RWPE2 (cell line): ENCODE measurements at places on chromosomes 4 and X.

- DNase-seq: no peak
Measured at GRCh38 chrX:111349934-111350333, 62.1 kb downstream of the DCX start.

DNA sequence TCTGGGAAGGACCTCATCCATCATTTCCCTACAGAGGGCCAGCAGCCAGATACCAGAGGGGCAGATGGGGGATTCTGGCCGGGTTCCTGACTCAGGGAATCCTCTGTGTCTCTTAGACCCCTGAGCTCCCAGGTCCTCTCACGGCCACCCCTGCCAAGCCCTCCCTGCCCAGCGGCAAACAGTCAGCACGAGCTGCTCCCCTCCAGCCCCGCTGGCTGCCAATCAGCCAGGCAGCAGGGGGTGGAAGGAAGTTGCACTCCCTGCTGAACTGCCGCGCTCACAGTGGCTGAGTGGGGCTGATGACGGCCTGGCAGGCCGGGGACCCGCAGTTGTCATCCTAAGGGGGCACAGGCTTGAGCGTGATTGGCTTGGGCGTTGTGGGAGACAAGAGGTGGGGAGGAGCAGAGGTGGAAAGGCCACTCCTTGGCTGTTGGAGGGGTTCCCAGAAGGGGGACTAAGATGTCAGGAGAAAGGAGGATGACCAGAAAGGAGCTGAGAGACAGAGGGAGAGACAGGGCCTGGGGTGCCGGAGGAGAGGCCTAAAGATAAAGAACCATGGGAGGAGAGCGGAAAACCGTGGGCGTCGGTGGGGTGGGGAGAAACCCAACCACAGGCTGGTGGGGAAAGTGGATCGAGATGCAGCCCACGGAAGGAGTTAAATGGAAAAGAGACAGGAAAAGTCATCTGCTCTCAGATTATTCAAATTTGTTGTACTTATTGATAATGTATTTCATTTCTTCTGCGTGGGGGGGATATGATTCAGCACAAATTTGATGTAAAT is 4.4 kb upstream of the CCDC149 start:
- DNase-seq: no peak

- DNase-seq: no peak
Measured at GRCh38 chr4:176123710-176124407, 58.2 kb downstream of the WDR17 start.

- DNase-seq: peak; percentile 51
Measured at GRCh38 chrX:1661048-1661921, 46.4 kb downstream of the ASMT start.

DNA sequence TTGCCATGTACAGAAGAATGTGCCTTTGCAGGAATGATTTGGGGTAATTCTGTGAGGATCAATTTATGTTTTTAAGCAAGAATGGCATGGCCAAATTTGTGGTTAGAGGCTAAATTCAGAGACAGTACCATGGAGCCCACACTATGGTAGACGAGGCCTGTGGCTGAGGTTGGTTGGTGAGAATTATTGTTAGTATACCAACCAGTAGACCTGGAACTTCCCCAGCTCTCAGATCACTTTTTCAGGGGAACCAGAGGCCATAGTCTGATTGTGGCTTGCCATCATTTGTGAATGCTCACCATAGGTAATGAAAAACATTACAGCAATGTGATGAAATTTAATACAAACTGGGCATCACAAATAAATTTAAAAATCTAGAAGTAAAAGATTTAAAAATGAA is 56.3 kb downstream of the SHISA3 start:
- DNase-seq: no peak

- no peak for DNase-seq
Measured at GRCh38 chr4:185318679-185319078, 77.0 kb downstream of the LRP2BP start.

GRCh38 chr4:53507671-53508286 is 83.5 kb downstream of the LNX1 start:
- DNase-seq: no peak

GRCh38 chrX:151825007-151825406 is 87.7 kb upstream of the MAGEA4 start:
- no peak for DNase-seq

- no peak for DNase-seq
Measured at GRCh38 chr4:184329659-184330400, 112.2 kb upstream of the ENPP6 start.

DNA sequence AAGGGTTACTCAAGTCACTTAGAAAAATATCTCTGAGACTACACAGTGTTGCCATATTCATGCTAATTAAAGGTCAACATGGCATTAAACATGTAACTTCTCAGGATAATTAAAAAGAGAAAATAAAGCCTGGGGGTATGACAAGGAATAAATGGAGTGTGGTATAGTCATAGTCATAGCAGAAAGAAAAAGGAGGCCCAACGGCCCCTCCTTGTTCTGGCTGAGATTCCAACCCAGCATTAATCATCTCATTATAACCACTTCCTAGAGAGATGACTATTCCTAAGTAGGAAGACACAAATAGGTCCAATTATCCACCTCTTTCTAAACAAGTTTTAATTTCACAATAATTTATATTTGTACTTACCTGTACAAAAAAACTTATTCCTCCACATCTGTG is 778.4 kb upstream of the AADAT start:
- no peak for DNase-seq

DNA sequence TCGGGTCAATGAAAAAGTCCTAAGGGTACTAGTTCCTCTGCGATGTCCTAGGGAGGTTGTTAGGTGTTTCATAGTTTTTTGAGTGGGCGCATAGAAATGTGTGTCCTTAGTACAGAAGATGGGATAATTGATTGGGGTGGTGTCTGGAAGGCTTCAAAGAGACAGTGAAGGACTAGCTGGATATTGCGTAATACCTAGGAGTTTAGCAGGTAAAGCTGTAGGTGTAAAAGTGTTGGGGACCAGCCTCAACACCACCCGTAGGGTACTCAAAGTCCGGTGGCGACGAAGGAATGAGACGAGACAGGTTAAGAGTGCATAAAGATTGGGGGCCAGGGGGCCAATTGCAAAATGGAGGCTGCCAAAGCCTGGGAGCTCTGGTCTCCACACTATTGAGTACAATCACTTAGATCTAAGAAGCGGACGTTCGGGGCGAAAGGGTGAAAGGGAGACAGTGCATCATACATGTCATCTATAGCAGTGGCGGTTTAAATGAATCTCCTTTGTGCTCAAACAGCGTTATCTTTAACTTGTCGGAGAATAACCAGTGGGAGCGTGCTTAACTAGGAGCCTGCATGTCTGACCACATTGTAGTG is 1.0 kb downstream of the TRMT44 start:
- DNase-seq: no peak

DNA sequence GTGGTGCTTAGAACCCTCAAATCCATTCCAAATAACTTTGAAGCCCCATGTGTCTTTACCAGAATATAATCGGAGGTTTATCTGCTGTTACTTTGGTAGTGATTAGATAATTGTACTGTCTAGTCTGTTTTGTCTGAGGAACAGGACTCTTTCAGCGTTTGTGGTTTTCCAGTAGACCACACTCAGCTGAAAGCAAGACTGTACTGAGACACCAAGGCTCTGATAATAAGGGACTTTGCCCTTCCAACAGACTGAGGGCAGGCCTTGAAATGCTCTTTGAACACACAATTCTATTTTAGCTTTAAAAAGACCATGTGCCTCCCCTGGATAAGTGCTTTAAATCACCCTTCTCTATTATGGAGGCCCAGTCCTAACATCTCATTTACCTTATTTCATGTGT is 76.1 kb downstream of the KLHL8 start:
- DNase-seq: no peak

- no peak for DNase-seq
Measured at GRCh38 chr4:82578935-82579334, 17.1 kb upstream of the TMEM150C start.

DNA sequence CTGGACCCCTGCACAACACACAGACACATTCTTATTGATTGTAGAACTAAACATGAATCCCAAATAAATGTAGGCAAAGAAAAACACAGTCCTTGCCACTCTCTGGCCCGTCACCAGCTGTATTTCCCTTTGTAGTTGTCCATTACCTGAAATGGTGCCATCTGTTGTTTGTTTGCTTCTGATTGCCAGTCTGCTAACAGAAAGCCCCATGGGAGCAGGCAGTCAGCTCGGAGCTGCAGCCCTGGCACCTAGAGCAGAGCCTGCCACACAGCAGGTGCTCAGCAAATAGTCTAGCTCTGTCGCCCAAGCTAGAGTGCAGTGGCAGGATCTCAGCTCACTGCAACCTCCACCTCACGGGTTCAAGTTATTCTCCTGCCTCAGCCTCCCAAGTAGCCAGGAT is 28.9 kb downstream of the CPLX1 start:
- no peak for DNase-seq

GRCh38 chr4:46372878-46373277 is 17.1 kb downstream of the GABRA2 start:
- no peak for DNase-seq

DNA sequence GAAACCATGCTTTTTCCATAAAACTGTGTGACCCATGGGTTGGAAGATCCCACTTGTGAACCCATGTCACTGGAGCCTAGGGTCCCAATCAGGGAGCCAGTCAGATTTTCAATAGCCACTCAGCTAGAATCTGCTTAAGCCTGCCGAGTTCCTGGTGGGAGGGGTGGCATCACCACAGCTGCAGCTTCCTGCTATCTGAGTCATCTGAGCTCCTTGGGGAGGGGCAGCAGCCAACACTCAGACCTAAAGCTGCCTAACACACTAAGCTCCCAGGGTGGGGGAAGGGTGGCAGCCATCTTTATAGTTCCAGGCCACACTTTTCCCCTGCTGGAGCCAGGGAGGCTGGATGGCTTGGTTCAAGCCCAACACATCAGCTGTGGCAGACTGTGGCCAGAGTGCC is 350.1 kb downstream of the C4orf33 start:
- DNase-seq: no peak

- DNase-seq: no peak
Measured at GRCh38 chr4:24180586-24180985, 290.7 kb upstream of the PPARGC1A start.

GRCh38 chr4:73053076-73053475 is 16.4 kb downstream of the COX18 start:
- no peak for DNase-seq

DNA sequence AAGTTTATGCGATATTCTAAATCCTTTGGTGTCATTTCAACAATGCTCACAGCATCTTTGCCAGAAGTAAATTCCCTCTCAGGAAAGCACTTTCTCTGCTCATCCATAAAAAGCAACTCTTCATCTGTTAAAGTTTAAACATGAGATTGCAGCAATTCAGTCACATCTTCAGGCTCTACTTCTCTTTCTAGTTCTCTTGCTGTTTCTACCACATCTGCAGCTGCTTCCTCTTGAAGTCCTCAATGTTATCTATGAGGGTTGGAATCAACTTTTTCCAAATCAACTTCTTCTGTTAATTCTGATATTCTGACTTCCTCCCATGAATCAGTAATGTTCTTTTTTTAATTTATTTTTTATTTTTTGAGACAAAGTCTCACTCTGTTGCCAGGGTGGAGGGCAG is 100.9 kb downstream of the LCORL start:
- DNase-seq: no peak

- no peak for DNase-seq
Measured at GRCh38 chr4:43607827-43608461, 715.4 kb downstream of the GRXCR1 start.

DNA sequence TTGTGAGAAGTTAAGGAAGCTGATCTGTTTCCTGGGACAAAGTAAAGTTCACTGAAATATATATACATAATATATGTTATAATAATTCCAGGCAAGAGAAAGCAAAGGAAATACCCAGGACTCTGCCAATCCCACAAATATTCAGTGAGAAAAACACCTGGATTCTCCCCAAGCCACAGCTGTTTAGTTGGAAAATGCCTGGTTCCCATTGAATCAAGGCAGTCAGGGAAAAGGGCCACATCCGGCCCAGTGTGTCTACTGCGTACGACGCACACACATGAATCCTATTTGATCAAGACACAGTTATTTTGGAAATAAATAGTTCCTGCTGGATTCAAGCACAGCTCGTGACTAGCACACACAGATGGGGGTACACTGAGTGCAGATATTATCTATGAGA is 6.3 kb upstream of the DCHS2 start:
- DNase-seq: no peak

GRCh38 chrX:6002056-6002455 is 226.6 kb downstream of the NLGN4X start:
- no peak for DNase-seq

- DNase-seq: no peak
Measured at GRCh38 chrX:53421772-53422085, 725 bp downstream of the SMC1A start.

DNA sequence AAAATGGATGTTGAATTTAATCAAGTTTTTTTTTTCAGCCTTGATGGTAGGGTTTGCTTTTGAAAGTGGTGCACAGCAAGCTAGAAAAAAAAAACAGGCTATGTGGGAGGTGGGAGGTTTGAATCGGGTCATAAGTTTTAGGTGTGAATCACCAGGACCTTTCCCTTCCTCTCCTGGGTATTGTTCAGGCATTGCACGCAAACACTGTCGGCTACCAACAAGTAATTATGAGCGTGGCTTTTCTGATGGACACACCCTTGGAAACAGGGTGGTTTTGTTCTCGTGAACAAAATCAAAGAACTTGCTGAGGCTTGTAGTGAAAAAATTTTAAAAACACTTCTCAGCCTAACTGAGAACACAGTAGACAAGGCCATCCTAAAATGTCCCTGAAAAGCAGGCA is 18.1 kb downstream of the PIR start:
- DNase-seq: no peak

GRCh38 chr4:123640271-123640670 is 243.7 kb downstream of the SPRY1 start:
- no peak for DNase-seq

- DNase-seq: no peak
Measured at GRCh38 chrX:155611302-155611701, 1.4 kb downstream of the TMLHE start.

DNA sequence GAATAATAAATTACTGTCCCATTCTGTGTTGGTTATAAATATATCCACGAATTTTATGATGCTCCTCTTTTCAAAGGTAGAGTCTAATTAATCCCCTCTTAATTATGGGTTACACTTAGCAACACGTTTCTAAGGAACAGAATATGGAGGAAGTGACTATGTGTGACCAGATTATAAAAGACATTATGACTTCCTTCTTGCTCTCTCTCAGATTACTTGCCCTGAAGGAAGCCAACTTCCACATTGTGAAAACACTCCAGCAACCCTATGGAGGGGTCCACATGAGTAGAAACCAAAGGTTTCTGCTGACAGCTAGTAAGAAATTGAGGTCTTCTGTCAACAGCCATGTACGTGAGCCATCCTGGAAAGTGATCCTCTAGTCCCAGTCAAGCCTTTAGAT is 59.3 kb downstream of the WDFY3 start:
- no peak for DNase-seq

DNA sequence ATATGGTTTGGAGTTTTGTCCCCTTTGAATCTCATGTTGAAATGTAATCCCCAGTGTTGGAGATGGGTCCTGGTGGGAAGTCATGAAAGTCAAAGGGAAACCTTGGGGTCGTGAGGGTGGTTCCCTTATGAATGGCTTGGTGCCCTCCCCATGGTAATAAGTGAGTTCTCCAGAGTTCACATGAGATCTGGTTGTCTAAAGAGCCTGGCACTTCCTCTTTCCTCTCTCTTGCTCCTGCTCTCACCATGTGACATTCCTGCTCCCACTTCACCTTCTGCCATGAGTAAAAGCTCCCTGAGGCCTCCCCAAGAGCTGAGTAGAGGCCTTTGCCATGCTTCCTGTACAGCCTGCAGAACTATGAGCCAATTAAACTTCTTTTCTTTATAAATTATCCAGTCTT is 5.5 kb upstream of the IL15 start:
- no peak for DNase-seq
